ENCODE measurements at places on chromosomes 7 and 10.

GRCh38 chr7:18667466-18667865, 171.9 kb downstream of the HDAC9 start:
- no peak for DNase-seq

DNA sequence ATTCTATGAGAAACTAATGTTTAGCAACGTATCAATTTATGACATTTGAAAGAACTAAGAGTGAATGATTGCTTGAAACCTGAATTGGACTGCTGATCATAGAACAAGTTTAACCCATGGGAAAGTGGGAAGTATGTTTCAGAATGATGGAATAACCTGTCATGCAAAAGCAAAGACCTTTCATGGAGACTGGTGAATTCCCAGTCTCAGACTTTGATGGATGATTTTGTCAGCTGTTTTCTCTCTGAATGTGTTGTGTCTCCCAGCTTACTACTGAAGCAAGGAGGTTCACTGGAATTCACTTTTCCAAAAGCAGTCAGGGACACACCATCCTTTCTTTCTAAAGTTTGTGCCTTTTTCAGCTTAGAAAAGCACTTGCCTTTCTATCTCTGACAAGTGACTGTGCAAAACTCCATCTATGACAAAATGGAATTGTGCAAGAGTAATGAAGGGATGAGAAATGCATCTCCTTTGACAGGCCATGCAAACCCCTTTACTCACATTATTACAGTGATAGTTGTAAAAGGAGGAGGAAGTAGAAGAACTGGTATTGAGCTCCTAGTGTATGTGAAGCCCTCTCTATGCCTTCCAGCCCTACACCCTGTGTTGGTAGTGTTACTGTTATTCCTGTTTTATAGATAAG, 176.1 kb downstream of the PRKG1 start:
- DNase-seq, result no peak

DNA sequence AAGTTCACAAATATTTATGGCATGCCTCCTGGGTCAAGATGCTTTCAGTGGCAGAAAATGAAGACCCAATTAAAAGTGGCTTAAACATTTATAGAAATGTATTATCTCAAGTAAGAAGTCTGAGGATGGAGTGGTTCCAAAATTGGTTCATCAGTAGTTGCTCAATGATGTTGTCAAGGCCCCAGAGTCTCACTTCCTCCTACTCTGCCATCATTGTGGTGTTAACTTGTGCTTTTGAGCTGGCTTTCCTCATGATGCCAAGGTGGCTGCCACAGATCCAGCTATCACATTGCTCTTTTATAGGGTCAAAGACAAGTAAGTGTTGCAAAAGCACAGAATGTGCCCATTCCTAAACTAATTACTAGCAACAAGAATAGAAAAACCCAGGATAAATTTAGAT, 404.6 kb upstream of the NRP1 start:
- DNase-seq, result no peak

GRCh38 chr7:142485617-142486226, 227.9 kb upstream of the PRSS58 start:
- no peak for DNase-seq

DNA sequence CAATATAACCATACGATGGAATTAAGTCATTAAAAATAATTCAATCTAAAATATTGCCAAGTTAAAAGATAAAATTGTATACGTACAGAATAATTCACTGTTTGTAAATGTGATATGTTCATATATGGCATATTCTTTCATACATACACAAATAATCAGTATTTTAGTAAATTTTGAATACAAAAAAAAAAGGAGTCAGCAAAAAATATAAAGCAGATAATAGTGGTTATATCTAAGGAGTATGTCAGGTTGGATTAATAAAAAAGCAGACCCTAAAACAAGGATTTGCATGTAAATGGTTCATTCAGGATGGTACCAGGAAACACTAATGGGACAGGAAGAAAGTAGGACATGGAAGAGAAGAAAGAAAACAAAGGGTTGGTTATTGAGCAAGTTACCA, 59.5 kb downstream of the XPNPEP1 start:
- no peak for DNase-seq

DNA sequence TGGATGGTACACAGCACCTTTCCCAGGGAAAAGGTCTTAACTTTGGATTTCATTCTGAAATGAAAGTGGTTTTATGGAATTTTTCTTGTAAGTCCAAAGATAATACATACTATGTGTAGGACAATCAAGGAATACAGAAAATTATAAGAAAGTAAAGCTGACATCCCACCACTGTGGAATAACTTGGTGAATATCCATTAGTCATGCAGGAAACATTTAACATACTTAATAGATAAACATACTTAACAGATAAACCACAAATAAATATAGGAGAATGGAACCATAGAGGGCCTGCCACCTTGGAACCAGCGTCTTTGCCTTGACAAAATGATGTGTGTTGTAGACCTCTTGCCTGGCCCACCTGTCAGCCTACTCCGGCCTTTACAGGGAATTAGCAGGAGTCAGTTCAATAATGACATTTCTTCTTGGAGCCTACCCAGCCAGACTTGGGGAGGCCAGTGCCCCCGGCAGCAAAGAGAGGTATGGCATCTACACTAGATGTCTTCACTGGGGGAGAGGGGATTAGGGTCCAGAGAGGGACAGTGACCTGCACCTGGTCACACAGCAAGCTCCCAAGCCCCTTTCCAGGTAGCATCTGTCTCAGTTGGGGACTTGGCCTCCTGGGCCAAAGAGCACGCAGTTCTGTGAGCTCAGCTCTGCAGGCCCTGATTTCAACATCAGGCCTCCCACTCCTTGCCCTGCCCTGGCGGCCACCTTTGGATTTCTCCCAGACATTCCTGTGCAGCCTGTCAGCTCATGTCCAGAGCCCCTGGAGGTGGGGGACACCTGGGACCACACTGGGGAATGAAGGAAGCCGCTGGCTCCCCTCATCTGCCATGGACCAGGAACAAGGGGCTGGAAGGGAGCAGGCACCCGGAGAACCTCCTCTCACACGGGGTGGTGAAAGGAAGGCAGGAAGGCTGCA, 112.6 kb upstream of the PPIF start:
- DNase-seq, result no peak

- DNase-seq, result no peak
Measured at GRCh38 chr7:76364198-76364584, 5.4 kb upstream of the YWHAG start.

DNA sequence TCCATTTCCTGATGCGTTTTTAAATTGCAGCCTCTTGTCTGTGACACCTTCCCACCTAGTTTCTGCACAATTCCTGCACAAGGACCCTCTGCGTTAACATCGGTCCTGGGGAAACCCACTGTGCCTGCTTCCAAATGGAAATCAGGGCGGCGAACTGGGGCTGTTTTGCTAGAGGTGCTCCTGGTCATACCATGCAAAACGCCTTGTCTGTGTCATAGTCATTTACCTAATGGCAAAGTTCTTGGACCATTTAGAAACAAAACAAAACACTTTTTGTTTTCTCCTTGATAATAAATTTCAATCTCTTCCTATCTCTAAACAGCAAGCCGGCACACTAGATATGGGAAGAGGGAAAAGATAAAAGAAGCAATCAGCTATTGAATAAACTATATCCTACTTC, 206.9 kb upstream of the KLF14 start:
- no peak for DNase-seq

DNA sequence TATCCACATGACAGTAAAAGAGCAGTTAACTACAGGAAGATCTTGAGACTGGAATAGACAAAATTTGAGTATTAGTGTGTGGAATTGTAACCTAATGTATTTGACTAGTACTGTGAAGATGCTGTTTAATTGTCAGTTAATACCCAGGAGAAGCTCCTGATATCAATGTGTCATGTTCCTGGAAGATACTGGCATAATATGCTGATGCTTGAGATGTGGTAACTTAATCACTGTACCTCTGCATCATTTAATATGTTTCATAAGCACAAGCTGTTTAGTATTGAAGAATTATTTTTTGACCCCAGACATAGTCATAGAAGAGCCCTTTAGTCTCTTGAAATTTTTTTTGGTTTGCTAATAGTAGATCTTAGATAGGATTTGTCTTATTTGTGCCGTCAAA, 15.4 kb downstream of the CCSER2 start:
- DNase-seq, result no peak

DNA sequence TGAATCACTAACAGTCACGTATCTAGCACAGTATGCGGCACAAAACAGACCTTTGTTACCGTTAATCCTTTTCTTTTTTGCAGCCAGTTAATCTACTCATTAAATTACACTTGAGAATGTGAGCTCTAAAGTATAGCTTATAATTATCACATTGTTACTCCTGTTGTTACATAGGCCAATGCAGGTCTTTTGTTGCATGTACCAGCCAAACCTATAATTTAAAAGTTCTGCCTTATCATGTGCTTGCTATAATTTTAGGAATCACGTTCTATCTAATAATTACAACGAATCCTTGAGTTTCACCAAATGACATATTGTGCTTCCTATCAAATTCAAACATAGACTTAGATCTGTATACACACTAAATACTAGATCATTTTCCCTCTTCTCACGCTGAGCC, 245.1 kb downstream of the DGKI start:
- no peak for DNase-seq

- no peak for DNase-seq
Measured at GRCh38 chr7:141590666-141591065, 39.5 kb downstream of the AGK start.

GRCh38 chr10:3635211-3635671, 149.8 kb downstream of the KLF6 start:
- no peak for DNase-seq

GRCh38 chr7:41033500-41033899, 669.4 kb downstream of the INHBA start:
- no peak for DNase-seq

GRCh38 chr10:87816898-87817608, 973 bp downstream of the ATAD1 start:
- no peak for DNase-seq

DNA sequence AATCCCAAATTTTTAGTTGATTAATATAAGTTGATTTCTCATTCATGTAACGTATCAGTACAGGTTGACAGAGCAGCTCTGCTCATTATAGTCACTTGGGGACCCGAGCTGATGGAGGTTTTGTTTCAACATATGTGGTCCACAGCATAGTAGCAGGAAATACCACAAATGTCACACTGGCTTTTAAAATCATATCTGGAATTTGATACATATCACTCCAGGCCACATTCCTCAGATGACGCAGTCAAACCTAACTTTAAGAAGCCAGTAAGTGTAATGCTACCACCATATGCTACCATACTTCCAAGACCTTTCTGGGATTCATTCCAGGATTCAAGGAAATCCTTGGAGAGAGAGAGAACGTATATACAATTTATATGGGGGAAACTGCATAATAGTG, 156.3 kb downstream of the PHF14 start:
- no peak for DNase-seq

GRCh38 chr10:49606981-49607535, 3.1 kb upstream of the SLC18A3 start:
- no peak for DNase-seq

DNA sequence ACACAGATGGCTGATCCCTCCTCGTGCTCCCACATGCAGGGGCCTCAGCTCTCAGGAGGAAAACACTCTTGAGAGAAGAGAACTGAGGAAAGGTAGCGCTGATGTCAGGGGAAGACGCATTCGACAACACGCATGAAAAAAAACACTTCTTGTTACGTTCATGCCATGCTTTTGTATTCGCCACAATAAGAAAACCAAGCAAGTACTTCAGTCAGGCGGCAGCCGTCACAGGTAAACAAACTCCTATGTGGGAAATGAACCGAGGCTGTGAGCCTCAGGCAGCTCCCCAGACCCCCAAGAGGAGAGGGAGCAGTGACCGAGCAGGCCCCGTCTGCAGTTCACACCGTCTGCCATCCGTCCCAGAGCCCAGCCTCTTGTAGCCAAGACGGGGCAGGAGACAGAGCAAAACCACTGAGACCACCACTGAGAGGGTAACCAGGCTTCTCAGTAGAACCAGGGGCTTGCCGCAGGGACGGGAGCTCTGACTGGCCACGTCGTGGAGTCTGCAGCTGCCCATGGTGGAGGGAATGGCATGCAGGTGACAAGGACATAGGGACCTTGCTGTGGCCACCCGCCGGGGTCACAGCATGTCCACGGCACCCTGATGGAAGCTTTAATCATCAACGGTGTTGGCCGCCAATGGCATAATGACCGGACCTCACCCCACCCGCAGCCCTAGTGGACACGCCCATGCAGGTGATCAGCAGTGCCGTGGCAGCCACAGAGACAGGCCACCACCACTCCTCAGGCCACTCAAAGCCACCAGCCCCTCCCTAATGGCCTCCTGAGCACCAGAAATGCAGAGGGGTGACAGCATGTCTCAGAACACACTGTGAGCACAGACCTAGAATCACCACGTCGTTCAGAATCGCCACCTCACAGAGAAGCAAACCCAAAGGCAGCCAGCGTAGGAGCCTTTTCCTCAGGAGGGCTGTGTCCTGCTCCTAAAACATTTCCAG, 304.3 kb downstream of the PTPRN2 start:
- DNase-seq, result peak; percentile 88

DNA sequence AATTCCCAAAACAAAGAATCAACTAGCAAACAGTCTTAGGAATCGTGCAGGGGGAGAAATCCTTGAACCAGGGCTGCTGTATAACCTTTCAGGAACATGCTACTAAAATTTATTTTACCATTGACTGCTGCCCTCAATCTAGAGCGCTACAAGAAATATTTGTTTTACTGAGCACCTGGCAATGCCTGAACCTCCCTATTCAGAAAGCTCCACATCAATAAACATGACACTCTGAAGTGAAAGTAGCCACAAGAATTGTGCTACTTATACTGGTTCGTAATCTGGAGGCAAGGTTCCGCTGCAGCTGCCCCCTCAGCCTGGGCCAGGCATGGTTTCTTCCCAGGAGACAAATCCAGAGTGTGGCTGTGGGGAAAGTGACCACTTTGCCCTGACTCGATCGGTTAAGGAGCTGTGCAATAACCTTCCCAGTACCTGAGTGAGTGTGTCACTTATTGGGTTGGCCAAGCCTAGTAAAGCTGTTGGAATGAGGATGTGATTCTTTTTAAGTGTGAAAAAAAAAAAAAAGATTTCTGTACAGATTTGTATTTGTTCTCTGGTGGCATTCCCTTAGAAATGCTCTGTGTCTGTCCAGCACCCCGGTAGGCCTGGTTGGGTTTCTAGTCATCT, 7.7 kb downstream of the VWA2 start:
- no peak for DNase-seq

GRCh38 chr7:23387583-23387982, 82.7 kb downstream of the IGF2BP3 start:
- DNase-seq, result no peak

GRCh38 chr10:85735997-85736396, 630.6 kb downstream of the GRID1 start:
- DNase-seq, result no peak

DNA sequence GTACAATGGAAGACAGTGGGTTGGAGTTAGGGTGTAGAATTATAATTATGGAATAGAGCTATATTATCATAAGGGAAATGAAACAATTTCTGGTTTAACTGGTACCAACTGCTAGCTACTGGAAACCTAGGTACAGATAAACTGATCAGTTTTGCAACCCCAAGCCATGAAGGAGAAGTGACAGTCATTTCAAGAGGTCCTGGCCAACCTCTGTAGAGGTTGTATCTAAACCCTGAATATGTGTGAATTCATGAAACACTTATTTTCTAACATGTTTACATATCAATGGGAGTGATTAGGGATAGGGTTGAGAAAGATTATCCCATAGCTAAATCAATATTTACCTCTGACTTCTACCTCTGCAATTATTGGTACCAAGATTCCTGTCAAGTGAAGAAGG, 29.9 kb upstream of the CC2D2B start:
- DNase-seq, result no peak

Measured in DMS79 (cell line).